SK-N-SH (cell line): ENCODE measurements at places on chromosomes 5 and 9. TPM values are rescaled to one million over a fixed set of nuclear protein-coding genes. Genes with fewer than 3 reads are reported as not detected.

C5orf58 gene
- polyA plus RNA-seq: not detected in 2 replicates

KCNV2 gene
- not detected in 2 replicates for polyA plus RNA-seq

TAS2R1 gene
- polyA plus RNA-seq: not detected in 2 replicates

ARL14EPL gene
- polyA plus RNA-seq: not detected in 2 replicates

KCNN2 gene
- not detected in 2 replicates for polyA plus RNA-seq
